ENCODE measurements at places on chromosomes 13 and 19.

DNA sequence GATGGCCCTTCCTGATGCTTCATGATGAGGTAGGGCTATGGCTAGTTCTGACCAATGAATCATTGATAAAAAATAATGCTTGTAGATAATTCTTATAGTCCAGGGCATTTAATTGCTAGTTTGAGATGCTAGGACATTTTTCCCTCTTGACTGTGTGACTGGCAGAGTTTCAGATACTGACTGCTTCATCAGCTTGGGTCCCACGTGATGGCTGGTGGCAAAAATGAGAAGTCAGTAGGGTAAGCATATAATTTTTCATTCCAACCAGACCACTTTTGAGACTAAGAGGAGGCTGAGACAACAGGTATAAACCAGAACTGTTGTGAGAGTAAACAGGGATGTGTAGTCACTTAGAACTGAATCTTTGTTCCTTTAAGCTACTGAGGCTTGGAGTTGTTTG is 183.3 kb downstream of the HS6ST3 start:
- no peak for DNase-seq

GRCh38 chr19:48271531-48272151 is 1.8 kb downstream of the ZNF114 start:
- DNase-seq, result no peak

- DNase-seq, result no peak
Observed at GRCh38 chr13:87889254-87889653, 218.1 kb downstream of the SLITRK5 start.

- peak; percentile 23 for DNase-seq
Observed at GRCh38 chr13:20711301-20712044, 8.0 kb downstream of the IL17D start.

GRCh38 chr13:31773538-31773937 is 34.2 kb downstream of the RXFP2 start:
- DNase-seq, result no peak

- peak; percentile 41 for DNase-seq
Observed at GRCh38 chr13:26377038-26377437, 123.1 kb downstream of the CDK8 start.

DNA sequence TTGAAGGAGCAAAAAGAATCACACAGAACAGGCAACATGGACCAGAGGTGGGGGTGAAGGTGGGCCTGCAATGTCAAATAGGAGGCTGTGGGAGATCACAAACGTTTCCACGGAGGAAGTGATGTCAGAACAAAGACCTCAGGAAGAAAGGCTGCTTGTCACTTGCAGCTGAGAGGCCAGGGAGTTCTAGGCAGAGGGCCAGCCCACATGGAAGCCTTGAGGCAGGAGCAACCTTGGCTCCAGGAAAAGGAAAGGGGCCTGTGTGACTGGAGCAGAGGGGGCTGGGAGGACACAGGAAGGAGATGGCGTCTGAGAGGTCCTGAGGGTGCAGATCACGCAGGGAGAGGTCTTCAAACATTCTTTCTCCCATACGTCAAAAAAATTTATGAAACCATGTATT is 16.3 kb downstream of the ZNF160 start:
- no peak for DNase-seq

DNA sequence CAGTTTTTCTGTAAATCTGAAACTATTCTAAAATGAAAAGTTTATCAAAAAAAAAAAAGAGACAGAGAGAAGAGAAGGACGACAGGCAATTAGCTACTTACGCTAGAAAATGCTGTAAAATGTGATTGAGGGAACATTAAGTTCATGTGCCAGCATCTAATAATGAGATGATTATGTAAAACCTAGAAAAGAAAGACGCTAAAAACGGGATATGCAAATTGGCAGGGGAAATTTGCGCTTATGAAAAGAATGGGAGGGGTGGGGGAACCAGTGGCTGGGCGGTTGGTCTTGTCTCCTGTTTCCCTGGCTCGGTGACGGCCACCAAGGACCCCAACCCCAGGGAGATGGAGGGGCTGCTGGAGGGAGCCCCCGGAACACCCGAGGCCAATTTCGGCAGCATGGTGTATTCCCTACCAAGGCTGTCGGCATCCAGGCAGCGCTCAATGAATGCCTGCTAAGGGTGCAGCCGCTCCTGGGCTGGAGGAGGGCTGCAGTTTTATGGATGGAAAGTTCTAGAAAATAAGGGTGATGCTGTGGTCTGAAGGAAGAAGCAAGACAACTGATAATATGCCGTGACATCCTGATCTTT is 34.2 kb downstream of the GNG7 start:
- DNase-seq, result no peak

DNA sequence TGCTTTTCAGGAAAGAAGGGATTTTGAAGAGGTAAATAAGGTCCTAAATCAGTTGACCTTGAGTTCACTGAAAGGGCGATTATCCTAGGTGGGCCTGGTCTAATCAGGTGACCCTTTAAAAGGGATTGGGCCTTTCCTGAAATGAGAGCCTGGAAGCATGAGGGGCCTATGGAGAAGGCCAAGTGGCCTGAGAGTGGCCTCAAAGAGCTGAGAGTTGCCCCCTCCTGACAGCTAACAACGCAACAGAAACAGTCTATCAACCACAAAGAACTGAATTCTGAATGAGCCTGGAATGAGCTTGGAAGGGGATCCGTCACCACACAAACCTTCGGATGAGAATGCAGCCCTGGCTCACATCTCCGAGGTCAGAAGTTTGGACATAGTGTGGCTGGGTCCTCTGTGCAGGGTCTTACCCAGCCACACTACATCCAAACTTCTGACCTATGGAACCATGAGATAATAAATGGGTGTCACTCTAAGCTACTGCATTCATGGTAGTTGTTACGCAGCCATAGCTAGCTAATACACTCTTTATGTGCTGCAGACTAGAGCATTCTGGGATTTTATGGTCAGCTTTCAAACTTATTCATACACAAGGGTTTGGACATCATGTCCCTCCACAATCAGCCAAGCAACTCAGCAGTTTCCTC is 72.0 kb downstream of the GNG7 start:
- no peak for DNase-seq

DNA sequence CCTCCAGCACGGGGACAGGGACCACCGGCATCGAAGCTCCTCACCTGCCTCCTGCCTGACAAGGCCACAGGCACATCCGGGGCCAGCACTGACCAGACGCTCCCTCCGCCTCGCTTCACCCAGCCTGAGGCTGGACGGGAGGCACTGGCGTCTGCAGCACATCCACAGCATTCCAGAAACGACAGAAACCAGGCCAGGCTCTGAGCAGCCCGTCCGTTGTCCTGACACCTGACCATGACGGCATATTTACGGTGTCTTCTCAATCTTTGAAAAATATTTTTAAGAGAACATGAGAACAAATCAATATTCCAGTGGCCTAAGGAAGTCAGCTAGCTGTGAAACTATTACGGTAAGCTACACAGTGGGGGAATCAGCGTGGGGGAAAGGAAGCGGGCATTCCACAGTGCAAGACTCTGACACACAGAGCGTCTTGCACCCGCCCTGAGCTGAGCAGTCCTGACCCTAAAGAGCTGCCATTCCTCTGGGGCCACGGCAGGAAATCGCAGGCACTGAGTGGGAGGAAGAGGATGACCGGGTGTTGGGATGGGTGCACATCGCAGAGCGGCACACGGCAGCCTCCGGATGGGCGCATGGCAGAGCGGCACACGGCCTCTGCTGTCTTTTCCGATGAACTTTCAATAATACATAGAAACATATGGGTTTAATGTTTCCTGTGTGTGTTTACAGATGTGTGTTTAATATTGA is 26.8 kb downstream of the RASA3 start:
- no peak for DNase-seq

GRCh38 chr13:100662468-100663211 is 12.0 kb downstream of the TMTC4 start:
- no peak for DNase-seq

DNA sequence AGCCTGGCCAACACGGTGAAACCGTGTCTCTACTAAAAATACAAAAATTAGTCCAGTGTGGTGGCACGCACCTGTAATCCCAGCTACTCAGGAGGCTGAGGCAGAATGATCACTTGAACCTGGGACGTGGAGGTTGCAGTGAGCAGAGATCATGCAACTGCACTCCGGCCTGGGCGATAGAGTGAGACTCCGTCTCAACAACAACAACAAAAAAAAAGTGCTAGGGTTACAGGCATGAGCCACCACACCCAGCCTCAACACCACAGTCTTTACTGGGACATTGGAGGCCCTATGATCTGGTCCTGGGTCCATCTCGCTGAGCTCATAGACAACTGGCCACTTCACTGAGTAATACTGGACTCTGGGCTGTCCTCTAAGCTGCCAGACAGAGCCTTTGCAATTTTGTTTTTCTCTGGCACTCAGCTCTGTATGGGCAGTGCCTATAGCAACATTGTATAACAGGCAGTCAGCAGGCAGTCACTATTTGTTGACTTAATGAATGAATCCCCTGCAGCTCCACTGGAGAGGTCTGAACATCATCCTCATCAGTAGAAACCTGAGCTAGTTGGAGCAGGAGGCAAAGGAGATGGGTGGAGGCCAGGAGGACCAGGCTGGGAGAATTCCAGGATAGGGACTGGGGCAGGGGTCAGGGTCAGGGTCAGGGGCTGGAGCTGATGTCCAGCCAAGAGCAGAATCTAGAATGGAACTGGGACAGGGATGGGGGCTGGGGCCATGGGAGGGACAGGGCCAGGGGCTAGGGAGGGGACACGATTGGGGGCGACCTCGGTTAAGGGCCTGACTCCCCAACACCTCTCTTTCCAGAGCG is 8.1 kb downstream of the BLOC1S3 start:
- DNase-seq, result no peak

- DNase-seq, result no peak
Observed at GRCh38 chr13:66102864-66103263, 1127.3 kb downstream of the PCDH9 start.

DNA sequence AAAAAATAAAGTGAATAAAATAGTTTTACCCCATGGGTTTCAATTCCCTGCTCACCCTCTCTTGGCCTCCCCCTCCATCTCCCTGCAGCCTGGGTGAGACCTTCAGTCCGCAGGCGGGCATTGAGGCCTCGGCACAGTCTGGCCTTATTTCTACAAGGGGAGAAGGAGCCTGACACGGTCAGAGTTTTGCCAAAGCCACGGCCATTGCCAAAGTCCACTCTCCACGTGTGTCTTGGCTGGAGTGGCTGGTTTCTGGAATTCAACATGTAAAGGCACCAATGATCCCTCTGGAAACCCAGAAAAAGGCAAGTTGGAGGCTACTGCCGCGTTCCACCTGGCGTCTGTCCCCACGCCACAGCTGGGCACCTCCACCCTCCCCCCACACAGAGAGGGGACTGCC is 43.4 kb upstream of the SPACA7 start:
- DNase-seq, result no peak

GRCh38 chr19:34707661-34708060 is 26.4 kb upstream of the ZNF181 start:
- no peak for DNase-seq

DNA sequence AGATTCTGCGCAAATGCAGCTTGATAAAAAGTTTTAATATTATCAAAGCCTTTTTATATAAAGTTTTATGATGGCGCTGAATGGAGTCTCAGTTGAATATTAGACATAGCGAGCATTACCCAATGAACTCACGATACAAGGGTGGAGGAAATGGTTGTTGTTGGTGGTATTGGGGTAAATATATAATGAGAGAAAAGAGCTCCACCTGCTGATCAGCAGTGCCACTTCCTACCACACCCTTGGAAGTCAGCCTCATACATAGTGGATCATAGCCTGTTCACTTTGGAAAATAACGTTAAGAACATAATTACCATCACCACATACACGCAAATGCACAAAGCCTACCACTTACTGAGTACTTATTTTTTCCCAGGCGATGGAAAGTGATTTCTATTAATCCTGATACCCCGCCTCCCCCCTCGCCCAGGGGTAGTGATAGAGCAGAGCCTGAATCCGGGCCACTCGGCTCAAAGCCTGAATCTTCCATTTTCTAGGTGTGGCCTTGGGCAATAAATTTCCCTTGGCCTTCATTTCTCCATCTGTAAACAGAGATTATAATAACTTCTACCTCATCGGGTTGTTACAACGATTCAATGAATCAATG is 358.3 kb downstream of the KLF5 start:
- DNase-seq, result peak; percentile 13

DNA sequence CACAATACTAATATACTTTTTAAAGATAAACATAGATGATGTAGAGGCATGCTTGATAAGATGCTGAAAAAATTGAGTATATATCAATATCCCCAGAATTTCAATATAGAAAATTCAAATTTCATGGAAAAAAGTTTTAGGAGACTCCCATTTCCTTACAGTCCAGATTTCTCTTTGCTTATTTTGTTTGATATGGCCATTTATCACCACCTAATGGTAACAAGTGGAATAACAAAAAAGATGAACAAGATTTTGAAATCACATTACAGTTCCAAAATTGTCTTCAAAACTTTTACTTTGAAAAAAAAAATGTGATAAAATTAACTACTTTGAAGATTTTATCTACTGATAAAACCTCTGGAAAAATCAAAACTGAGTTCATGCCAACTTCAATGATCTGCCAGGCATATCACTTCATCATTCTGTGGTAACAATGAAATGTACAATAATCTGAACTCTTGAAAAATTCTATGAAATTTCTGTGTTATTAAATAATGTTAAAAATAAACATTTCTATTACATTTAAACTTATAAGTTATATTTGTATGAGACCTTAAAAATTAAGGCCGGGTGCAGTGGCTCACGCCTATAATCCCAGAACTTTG is 17.5 kb downstream of the MIPEP start:
- DNase-seq, result peak; percentile 31

- DNase-seq, result no peak
Observed at GRCh38 chr19:51124729-51125128, at the start of gene SIGLEC9. Gene SIGLEC9, plus strand, starts transcription at chr19:51124906. Its CDS starts 69 bp downstream, at chr19:51124975.

DNA sequence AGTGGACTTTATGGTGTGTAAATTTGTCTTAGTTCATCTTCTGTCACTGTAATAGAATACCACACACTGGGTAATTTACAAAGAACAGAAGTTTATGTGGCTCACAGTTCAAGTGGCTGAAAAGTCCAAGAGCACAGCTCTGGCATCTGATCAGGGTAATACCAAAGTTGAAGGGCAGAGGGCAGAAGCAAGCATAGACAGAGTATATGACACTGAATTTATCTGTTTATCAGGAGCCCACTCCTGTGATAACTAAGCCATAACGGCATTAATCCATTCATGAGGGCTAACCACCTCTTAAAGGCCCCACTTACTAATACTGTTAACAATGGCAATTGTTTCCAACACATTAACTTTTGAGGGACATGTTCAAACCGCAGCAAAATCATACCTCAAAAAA is 4.0 kb upstream of the RFXAP start:
- peak; percentile 66 for DNase-seq

GRCh38 chr13:113531041-113531873 is 40.7 kb upstream of the DCUN1D2 start:
- no peak for DNase-seq

DNA sequence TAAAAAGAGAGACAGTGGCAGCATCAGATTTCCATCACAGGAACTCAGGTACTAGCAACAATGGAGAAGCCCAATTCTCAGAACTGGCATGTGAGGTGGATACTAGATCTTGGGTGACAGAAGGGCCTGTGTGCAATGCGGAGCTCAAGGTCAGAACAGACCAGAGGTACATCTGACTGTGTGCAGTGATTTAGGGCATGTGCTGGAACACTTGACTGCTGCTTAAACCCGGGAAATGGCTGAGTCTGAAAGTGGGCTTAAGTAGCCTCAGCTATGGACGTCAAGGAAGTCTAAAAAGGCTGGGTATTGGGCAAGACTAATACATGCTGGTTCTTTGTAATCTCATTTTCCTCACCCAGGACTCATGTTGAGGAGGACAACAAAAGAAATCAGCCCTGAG is 182.2 kb downstream of the LACC1 start:
- DNase-seq, result no peak

GRCh38 chr19:19296953-19297689 is 23.2 kb downstream of the SUGP1 start:
- no peak for DNase-seq

All from OCI-M1 (cell line).